ENCODE measurements at places on chromosomes 1 and 21.

GRCh38 chr1:247530785-247531184, 5.5 kb downstream of the OR2C3 start:
- peak; percentile 33 for DNase-seq

DNA sequence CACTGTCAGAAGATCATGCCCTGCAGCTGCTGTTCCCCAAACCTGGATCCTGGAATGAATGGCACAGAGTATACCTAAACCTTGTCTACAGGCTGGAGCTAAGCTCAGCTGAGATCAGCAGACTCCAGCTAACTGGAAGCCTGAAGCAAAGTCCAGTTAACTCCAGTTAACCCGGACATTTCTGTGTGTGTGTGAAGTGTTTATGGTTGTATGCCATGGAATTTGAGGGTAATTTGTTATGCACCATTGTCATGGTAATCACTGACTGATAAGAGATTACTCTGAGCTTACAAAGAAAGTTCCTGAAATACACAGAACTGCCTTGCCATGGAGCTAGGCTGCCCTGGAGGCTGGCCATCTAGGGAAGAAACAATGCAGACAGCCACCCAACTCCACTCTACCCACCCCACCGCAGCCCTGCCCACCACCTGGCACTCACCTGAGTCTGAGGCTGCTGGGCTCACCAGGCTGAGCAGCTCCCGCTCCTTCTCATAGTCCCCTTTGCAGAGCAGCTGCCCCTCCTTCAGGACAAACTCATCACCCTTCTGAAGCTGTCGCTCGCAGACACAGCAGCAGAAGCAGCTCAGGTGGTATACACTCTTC, 107.4 kb downstream of the LMX1A start:
- DNase-seq = no peak

GRCh38 chr1:83725735-83726360, 273.1 kb downstream of the TTLL7 start:
- no peak for DNase-seq

GRCh38 chr1:218330043-218330623, 15.0 kb upstream of the TGFB2 start:
- no peak for DNase-seq

DNA sequence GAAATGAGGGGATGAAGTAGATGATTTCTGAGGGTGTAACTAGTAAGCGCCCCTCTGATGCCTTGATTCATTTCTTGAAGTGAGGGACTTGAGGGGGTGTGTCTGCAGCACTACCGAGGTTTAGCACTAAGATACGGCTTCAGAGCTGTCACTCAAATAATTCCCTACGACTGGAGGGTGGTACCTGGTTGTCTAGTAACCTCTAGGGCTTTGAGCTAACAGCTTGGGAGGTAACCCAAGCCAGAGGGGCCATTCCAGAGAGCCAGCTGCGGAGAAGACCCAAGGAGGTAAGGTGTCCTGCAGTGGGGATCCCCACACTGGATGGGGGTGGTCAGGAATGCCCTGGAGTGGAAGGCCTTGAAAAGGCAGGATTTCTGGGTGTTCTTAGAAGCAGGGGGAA, at the start of gene TTC24:
Gene TTC24, plus strand, starts transcription at position 252 of the 400 bp plus-strand sequence. CDS start 1,642 bp downstream, outside the sequence.
- no peak for DNase-seq

GRCh38 chr1:229943148-229943714, 123.8 kb upstream of the GALNT2 start:
- DNase-seq = no peak

DNA sequence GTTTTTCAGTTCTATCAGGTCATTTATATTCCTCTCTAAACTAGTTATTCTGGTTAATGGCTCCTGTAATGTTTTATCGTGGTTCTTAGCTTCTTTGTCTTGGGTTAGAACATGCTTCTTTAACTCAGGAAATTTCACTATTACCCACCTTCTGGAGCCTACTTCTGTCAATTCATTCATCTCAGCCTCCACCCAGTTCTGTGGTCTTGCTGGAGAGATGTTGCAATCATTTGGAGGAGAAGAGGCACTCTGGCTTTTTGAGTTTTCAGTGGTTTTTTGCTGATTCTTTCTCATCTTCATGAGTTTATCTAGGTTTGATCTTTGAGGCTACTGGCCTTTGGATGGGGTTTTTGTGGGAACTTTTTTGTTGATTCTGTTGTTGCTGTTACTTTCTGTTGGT, 213.0 kb downstream of the BRINP2 start:
- DNase-seq = no peak

GRCh38 chr21:25931765-25932164, 197.0 kb downstream of the GABPA start:
- DNase-seq = no peak

DNA sequence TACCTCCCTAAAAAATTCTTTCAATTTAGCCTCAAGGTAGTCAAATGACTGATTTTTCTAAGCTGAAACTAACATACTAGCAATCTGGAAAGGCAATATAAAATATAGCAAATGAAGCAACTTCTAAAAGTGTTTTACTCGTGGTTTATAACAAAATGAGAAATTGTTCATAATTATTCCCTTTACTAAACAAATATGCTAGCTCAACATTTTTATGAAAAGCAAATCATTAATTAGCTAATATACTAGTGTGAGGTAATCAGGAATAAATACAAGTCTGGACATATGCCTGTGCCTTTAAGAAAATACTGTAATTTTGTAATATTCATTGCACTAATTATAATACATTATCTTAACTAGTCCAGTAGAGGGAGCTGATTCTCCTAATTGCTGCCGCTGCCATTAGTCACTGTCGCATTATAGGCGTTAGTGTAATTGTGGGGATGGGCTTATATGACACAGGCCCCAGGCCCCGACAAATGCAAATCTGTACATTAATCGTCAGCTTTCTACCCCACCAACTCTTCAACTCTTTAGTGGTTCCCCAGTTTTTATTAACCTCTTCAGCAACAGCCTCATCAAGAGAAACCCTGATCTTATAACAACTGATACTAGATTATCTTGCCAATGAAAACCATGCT, 160.9 kb downstream of the GABPA start:
- peak; percentile 71 for DNase-seq

DNA sequence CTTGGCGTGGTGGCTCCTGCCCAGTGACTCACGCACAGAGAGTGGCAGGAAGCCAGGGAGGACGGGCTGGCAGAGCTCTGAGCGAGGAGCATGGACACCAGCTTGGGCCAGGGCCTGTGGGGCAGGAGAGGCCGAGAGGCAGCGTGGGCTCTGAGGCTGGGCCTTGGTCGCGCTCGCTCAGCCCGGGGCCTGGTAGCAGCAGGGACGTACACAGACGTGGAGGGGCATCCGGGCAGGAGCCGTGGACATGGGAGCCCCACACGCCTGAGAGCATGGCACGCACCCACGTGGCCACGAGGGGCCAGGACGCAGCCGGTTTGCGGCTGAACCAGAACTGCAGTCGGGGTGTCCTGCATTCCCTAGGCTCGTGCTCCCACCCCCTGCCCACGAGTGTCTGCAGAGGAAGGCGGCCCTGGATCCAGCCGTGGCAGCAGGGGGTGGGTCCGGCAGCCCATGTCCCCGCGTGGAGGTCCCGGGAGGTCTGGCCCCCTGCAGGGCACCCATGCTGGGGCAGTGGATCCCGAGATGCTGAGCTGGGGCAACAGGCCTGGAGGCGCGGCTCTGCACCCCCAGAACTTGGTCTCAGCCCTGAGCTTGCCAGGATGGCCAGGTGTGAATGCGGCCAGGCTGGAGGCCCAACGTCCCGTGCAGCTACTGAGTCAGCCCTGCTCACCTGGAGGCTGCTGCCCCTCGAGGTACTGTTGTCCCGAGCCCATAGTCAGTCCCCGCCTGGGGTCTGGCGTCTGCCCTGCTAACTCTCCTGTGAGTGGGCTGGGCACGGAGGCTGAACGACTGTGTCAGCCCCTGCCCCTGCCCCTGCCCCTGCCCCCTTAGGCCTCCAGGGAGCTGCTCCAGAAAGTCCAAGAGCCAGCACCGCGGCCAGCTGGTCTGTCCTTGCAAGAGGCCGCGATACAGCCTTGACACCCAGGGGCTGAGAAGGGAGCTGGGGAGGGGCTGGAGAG, 61.6 kb downstream of the SLX9 start:
- DNase-seq = no peak

GRCh38 chr1:174058624-174059023, 36.5 kb upstream of the RC3H1 start:
- DNase-seq = no peak

- DNase-seq = no peak
Observed at GRCh38 chr1:47524272-47524671, 86.4 kb downstream of the FOXD2 start.

GRCh38 chr1:998995-999724, 737 bp downstream of the HES4 start:
- DNase-seq = peak; percentile 75

DNA sequence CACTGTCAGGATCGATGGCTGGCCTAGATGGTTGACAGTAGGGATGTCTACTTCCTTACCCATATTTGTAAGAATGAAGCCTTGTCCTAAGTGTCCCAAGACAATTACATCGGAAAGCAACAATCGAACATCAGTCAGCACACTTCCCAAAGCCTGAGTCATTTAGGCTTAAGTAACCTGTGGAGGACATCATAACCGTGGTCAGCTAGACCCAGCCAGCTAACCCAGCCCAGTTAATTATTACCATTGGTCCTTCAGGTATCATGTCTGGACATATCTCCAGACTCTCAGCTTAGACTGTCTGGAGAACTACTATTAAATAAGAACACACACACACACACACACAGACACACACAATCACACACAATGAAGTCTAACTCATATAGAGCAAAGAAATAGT, 264.7 kb downstream of the TRABD2B start:
- DNase-seq = no peak

- no peak for DNase-seq
Observed at GRCh38 chr1:147545133-147545532, 3.8 kb downstream of the BCL9 start.

- DNase-seq = no peak
Observed at GRCh38 chr21:15000081-15000480, 64.7 kb downstream of the NRIP1 start.

DNA sequence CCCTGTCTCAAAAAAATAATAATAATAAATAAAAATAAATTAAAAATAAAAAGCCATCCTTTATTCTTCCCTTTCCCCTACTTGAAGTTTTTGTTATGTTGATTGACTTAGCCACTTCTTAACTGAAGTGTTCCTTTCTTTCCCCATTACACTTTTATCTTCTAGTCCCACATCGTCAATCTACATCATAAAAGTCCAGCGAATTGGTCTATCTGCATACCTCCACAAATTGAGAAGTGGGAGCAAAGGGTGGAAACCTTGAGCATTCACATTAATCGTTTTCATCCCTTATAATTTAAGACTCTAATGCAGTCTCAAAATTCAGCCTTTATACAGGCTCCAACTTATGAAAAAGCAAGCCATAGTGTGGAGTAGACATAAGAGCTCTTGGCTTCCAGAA, 6.5 kb upstream of the ZYG11A start:
- no peak for DNase-seq

DNA sequence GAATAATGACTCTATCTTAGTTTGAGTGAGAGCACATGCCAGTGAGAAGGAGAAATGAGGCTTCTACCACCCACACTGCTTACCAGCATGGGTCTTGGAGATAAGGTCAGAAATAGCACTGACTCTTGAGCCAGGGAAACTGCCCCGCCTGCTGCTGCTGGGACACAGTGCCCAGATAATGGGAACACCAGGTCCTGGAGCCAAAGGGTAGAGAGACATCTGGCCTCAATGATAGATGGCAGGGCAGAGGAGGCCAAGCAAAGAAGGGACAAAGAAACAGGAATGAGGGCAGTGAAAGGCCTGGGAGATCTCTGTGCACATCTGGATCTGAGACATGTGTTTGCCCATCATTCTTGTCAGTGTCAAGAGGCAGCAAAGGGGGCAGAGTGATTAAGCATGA, 97.4 kb downstream of the MIS18A start:
- no peak for DNase-seq

DNA sequence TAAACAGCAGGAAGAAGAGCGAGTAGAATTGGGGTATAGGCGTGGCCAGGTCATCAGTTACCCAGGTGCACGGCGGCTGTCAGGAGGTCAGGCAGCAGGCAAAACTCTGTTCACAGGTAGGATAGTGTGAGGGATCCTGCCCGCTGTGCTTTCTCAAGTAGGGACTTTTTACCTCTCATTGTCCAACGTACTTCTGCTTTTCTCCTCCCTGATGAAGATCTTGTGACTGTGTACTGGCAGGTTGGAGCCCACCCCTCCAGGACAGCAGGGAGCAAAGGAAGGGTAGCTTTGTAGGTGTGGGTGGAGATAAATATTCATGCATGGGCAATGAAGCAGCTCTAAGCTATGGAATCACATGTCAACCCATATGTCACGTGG, 373.5 kb downstream of the KIF26B start:
- no peak for DNase-seq

DNA sequence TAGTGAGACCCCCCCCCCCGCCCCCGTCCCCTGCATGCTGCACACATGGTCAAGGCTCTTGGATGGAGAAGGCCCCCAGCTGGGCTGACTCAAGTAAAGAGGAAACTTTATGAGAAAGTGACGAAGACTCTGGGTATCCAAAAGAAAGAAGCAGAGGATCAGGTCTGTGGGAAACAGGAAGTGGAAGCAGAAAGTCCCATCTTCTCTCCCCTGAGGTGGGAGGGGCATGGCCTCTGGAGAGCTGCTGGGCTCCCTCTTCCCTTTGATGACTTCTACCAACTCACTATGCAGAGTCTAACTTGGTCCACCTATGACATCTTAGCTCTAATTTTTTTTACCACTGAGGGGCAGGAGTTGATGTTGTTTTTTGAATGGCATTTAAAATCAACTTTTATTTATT, 42.7 kb upstream of the LIN9 start:
- no peak for DNase-seq

DNA sequence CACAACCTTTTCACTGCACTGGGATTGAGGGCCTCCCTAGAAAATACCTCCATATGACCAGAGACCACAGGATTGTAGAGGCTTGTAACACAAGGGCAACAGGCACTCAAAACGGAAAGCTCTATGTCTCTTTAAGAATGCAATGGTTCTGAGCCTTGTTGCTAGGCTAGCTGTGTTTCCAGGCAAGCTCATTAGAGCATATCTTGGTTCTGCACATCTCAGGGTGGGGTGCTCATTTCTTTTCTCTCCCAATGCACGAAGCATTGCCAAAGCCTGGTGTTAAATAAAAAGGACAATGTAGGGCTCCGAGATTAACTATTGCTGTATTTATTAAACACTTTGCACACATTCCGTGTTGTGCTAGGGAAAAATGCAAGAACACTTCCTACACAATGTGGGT, 315.9 kb downstream of the PRDM2 start:
- no peak for DNase-seq

DNA sequence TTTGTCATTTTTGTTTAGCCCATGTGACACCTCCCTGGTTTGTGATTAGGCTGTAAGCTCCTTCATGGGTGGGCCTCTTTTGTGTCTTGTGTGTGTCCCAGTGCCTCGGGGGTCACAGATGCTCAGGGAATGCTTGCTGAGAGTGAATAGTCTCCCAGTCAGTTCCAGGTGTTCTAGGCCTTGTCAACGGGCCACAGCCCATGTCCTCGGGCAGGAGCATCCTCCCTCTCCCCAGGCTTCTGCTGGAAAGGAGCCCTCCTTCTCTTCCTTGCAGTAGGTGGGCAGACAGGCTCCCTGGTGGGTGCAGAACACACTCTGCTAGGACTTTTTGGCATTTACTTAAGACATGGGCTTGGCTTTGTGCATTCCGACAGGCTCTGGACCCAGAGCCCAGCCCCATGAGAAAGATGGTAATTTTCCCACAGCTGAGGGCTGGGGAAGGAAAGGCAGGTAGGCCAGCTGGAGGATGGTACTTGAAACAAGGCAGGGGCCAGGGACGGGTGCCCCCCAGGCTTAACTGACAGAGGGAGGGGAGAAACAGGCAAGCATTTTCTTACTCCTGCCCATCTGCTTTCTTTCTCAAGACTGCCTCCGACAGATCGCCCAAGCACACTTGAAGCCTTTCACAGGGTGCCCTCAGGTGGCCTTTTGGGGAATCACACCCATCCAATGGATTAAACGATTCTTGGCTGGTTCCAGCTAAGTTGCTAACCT, 7.1 kb upstream of the CPLANE2 start:
- peak; percentile 82 for DNase-seq

GRCh38 chr1:174689524-174689923, 241.8 kb downstream of the GPR52 start:
- DNase-seq = no peak
